ENCODE measurements at places on chromosomes 7 and 10. TPM values are rescaled to one million over a fixed set of nuclear protein-coding genes. Genes with fewer than 3 reads are reported as not detected.

RET gene
- 9.5 TPM for total RNA-seq

MYOF gene
- 25.5 TPM for total RNA-seq

OR2A12 gene
- total RNA-seq: not detected

PPP1R17 gene
- 1.2 TPM for total RNA-seq

GRCh38 chr7:127383123-127383835, 9.2 kb downstream of the ZNF800 start:
- H3K4me3 ChIP-seq: no peak overlapping the region
- DNase-seq: no peak
- H3K36me3 ChIP-seq: no peaks in the 10 kb centered on the region
- no peaks in the 10 kb centered on the region for H3K4me1 ChIP-seq

DNA sequence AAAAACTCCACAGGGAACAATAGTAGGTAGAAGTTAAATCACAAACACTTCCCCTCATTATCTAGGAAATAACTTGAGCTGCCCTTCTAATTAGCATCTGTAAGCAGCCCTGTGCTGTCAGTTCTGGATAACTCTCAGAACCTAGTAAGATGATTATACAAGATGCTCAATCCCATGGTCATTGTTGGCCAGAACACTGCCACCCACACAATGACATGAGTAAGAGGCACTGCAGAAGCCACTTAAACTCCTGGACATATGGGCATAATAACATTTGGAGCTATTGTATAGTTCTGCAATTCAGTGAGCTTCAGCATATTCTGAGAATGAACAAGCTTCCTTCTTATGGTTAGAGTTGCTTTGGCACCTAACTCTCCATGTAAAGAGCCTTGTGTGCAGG, 153.8 kb downstream of the PLPP4 start:
- H3K27me3 ChIP-seq: no peaks in the 10 kb centered on the region
- no peak overlapping the region for H3K4me3 ChIP-seq
- no peaks in the 10 kb centered on the region for H3K36me3 ChIP-seq
- no peak overlapping the region for H3K27ac ChIP-seq
- peaks cover 5% of the 10 kb centered on the region for H3K4me1 ChIP-seq

DNA sequence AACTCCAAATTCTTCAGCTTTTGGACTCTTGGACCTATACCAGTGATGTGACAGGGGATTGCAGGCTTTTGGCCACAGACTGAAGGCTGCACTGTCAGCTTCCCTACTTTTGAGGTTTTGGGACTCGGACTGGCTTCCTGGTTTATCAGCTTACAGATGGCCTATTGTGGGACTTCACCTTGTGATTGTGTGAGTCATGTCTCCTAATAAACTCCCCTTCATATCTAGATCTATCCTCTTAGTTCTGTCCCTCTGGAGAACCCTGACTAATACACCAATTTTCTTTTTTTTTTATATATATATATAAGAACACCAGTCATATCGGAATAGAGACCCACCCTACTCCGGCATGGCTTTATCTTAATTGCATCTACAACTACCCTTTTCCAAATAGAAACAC, 166.8 kb downstream of the ETV1 start:
- no peak overlapping the region for H3K27ac ChIP-seq
- H3K4me3 ChIP-seq: no peak overlapping the region
- H3K27me3 ChIP-seq: no peaks in the 10 kb centered on the region
- no peak for DNase-seq
- H3K36me3 ChIP-seq: no peaks in the 10 kb centered on the region

- DNase-seq: no peak
- H3K27me3 ChIP-seq: peaks cover 3% of the 10 kb centered on the region
- no peaks in the 10 kb centered on the region for H3K36me3 ChIP-seq
- H3K27ac ChIP-seq: peak overlapping the region; percentile 6
- H3K4me3 ChIP-seq: no peak overlapping the region
- peaks cover 36% of the 10 kb centered on the region for H3K4me1 ChIP-seq
Measured at GRCh38 chr10:114632869-114633715, 25.0 kb downstream of the ABLIM1 start.

- H3K27ac ChIP-seq: no peak overlapping the region
- no peaks in the 10 kb centered on the region for H3K4me1 ChIP-seq
- H3K36me3 ChIP-seq: no peaks in the 10 kb centered on the region
- no peak overlapping the region for H3K4me3 ChIP-seq
- no peaks in the 10 kb centered on the region for H3K27me3 ChIP-seq
Measured at GRCh38 chr10:122387572-122387971, 13.1 kb downstream of the PLEKHA1 start.

Data from spinal cord (tissue), 10 donors.